Stimulated activated CD8-positive, alpha-beta memory T cell treated with anti-CD3 and anti-CD28 coated beads, Interleukin-7, amount 100 ng/mL, for 1 hour (primary cell): ENCODE measurements at places on chromosomes 2 and 18.

DNA sequence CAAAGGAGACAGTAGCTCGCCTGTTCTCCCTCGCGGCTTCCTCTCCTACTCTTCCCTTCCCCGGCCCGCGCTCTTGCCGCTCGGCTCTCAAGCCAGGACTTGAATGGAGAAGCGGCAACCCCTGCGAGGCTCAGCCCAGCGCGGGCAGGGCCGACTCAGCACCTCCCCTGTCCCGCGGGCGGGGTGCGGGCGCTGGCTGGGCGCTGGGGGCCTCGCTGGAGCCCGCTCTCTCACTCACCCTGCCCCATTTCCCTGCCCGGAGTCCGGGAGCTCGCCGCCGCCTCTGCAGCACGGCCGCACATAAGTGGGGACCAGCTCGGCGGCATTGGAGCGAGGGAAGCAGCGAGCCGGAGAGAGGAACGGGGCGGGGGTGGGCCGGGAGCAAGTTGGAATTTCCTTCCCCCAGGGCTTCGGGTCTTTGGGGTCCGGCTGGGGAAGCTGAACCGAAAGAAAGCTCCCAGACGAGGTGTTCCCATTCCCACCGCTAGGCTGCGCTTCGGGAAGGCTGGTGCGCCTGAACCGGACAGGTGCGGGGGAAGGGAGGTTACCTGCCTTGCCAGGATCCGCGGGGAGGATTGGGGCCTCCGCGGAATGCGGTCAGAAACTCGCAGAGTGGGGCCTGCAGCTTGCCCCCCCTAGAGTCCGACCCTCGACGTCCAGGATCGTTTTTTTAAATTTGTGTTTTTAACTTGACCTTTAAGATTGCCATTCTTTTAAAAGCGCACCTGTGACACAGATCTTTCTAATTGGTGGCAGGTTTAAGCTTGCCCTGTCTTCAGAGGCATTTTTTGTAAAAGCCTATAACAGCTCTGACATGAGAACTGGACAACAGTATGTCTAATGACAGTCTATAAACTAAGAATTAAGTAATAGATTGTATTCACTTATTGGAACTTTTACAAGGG lies at the start of gene COBLL1:
TSS of gene COBLL1 (minus strand) at position 105 of the 905 bp plus-strand sequence. CDS start 627 bp downstream, outside the sequence.
- DNase-seq: no peak

DNA sequence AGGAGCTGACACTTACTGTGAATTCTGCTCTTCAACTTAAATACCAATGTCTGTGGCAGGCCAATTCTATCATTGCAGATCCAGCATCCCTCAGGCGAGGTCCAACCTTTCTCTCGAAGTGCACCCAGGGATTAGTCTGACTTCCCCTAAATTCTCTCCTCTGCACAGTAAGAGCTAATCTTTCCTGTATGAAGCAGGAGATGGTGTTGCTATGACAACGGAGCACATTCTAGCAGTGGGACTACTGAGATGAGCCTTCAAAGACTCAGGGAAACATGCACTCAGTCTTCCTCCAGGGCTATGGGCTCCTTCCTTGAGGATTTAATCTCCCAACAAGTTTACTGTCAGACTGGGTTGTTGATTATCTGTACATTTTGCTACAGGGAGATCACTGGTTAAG lies 176.3 kb downstream of the NOL4 start:
- DNase-seq: no peak

DNA sequence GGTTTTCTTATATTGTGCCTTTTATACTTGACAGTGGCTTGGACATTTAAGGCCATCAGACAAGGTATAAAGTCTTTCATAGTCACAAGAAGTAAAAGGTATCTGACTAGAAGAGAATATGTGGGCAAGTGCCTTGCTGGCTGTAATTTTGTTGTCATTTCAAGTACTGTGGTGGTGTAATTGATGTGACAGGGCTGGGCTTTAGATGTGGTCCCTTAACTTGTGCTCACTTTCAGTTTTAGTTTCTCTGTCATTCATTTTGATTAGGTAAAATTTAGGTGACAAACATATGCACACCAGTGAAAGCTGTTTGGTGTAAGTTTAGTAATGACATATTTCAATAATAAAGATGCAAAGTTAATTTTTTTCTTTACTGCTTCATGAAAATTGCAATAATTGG lies 31.2 kb upstream of the TBR1 start:
- DNase-seq: no peak

- no peak for DNase-seq
Observed at GRCh38 chr18:49734836-49735235, 78.5 kb downstream of the ACAA2 start.

DNA sequence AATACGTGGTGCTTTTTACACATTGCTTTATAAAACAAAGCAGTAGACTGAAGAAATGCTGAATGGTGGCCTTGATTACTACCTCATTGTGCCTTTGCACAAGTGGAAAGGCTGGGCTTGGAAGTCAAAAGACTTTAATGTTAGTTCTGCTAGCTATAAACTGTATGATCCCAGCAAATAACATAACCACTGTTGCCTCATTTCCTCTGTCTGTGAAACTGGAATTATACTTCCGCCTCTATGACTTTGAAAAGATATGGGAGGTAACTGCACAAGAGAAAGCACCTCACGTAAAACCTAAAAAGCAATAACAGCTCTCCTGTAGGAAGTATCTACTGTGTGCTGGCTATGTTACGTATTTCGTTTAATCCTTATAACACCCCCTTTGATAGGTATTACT lies 43.4 kb upstream of the DSC1 start:
- DNase-seq: no peak

DNA sequence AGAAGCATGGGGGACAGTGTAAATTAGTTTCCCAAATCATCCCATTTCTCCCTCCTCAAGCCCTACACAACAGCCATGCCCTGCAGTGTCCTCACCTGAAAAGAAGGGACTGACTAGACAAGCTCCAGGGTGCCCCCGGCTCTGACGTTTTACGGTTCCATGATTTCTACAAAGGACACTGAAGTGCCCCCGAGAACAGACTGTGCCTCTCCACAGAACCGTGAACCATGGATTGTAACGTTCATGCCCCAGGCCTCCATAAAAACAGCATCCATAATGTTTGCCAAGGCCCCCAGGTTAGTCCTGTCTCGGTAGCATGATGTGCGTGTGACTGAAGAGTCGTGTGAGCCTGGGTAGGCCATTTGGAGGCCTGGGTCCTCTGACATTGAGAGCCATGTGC lies 7.0 kb upstream of the ACOXL start:
- no peak for DNase-seq
